Activated T-cell treated with anti-CD3 and anti-CD28 coated beads, Interleukin-2, amount 50 U/mL, for 24 hours (primary cell): ENCODE measurements at places on chromosomes 7 and 10.

- DNase-seq: no peak
These were observed 54.6 kb upstream of the MKI67 start for GRCh38 chr10:128180843-128181242.

GRCh38 chr7:265998-266850 lies 23.7 kb upstream of the FOXL3 start:
- no peak for DNase-seq

DNA sequence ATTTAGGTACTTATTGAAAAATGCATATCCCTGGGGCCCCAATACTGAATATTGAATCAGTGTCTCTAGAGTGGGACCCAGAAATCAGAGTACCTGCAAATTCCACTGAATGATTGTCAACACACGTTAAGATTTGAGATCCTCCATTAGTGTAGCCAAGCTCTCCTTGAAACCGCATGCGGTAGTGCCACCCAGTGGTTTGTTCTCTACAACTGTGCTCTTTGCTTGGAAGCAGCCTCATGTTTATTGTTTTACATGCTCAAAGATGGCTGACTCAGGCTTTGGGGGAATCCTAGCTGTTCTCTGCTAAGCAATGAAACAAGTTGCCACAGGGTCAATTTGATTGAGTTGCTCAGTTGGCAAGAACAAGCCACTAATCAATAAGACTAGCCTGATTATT lies 340.2 kb upstream of the CELF2 start:
- DNase-seq: peak; percentile 39

DNA sequence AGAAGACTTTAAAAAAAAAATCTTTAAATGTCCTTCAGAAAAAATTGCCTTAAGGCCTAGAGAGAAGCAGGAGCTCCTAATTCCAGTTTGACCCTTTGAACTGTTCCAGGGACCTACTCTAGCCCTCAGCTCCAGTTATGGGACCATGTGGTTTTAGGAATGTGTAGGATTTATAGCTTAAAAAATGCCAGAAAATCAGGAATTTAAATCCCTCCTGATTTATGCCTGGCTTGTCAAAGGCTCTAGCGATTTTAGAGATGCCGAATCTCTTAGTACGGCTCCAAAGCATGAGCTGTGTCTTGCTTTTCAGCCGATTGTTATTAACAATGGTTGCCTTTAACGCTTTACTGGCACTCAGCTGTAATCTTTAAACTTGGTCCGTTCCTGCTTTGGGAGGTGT lies 130.6 kb upstream of the NPVF start:
- DNase-seq: no peak

DNA sequence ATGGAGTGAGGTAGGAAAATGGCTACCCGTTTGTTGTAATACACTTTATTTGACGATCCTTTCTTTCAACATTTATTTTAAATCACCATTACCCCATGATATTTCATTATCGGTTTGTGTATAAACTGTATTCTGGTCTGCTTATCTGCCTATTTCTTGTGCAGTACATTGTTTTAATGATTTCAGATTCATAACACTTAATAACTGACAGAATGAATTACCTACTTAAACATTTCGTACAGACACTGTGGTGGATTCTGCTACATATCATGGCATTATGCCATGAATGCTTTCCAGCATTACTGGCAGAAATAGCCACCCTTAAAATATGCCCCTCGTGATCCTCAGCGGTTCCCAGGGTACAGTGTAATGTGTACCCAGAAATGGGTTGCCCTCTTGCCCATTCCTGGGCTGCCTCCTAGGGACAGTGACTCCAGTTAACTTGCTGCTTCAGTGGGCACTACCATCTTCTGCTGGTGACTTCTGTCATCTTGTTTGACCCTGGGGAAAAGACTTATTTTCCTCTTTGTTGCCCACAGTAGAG lies 74.5 kb downstream of the C1GALT1 start:
- no peak for DNase-seq

DNA sequence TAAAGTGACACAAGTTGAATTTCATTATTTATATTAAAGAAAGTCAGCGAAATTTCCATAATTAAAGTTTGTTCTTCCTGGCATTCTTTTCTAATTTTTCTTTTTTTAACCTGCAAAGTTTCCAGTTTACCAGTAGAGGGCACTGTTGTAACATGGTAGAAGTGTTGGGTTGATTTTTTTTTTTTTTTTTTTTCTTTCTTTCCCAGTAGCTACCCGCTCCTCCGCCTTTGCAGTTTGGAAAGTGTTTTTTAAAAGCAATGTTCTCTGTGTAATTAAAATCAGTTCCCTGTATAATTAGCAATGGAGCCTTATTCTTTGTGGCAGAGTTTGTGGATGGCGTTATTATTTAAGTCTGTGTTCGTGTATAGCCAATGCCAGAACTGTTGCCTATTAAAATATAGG lies 53.7 kb downstream of the TAF3 start:
- DNase-seq: no peak

DNA sequence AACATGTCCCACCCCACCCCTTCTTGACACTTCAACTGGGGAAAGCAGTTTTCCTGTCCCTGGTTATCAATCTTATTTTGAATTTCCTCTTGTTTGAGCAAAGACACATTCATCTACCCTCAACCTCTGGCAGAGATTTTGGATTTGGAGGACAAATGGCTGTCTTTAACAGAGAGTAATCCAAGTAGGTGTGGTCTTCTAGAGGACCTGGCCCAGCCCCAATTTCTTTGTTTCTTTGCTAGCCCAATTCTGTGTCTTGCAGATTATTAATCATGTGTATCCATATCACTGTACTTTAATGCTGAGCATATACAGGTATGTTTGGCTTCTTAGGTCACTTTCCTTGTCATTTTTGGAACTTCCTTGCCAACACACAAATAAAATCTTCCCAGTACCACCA lies 58.8 kb upstream of the ADCY1 start:
- no peak for DNase-seq

- no peak for DNase-seq
These were observed 212.2 kb downstream of the CHRM2 start for GRCh38 chr7:137080516-137081203.

DNA sequence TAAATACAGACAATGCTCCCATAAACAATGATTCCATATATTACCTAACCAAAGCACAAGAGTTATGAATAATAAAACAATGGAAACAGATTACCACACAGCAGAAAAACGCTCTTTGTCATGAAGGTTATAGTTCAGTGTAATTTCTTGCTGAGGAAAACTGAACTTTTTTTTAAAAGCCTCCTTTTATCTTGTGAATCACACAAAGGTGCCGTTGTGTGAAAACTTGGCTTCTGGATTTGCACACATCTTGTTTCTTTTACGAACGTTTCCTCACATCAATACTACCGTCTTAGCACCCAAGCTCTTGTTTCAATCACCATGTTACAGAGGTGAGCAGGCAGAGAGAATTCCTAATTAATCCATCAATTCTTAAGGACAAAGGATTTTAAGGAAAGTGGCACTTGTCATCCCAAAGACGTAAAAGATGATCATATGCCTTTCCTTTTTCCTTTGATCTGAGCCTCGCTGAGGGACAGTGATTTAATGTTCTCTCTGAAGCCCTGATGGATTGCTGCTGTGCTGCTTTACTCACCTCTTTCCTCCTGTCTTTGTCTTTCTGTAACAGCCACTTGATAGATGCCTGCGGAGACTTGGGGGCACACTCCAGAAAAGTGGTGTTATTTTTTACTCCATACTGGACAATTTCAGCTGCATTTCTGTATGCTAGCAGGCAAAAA lies 110.1 kb downstream of the CD36 start:
- no peak for DNase-seq

- DNase-seq: no peak
These were observed 481.0 kb downstream of the TNS3 start for GRCh38 chr7:47100817-47101435.

DNA sequence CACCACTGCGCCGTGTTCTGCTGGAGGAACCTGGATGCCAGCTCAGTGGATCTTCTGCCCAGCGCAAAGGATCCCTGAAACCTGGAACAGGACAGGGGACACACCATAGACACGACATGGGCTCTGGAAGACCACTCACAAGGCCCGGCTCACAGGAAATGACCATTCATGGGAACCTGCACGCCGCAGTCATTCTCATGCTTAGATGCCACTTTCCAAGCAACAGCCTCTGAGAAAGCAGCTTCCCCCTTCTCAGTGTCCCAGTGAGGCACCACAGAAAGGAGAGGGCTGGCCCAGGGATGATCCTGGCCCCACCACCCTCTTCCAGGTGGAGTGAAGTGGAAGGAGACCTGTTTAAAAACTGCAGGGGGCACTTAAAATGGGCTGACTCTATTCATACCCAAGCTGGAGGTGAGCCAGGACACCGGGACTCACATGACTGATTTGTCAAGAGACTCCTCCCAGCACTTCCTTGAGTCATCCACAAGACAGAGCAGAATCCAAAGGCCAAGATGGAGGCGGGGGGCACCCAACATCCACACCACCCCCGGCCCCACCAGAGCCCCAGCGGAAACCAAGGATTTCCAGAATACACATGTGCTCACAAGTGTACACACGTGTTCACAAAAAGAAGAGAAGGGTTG lies 11.2 kb downstream of the CTBP2 start:
- no peak for DNase-seq

DNA sequence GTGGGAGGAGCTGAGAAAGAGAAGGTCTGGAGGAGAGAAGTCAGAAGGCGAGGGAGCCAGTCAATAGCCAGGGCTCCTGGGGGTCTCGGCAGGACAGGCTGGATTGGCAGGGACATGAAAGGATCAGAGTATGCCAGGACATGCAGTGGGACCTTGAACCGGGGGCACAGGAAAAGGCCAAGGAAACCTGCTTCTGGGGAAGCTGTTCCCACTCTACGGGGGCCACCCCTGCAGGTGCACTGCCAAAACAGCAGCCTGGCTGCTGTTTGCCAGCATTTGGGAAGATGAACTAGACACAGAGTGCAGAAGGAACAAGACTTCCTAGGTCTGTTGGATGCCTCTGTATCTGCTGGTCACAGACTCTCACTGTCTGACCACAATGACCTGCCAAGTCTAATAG lies 194.9 kb upstream of the PRSS58 start:
- no peak for DNase-seq

GRCh38 chr7:151941009-151941408 lies 15.2 kb upstream of the GALNTL5 start:
- no peak for DNase-seq

DNA sequence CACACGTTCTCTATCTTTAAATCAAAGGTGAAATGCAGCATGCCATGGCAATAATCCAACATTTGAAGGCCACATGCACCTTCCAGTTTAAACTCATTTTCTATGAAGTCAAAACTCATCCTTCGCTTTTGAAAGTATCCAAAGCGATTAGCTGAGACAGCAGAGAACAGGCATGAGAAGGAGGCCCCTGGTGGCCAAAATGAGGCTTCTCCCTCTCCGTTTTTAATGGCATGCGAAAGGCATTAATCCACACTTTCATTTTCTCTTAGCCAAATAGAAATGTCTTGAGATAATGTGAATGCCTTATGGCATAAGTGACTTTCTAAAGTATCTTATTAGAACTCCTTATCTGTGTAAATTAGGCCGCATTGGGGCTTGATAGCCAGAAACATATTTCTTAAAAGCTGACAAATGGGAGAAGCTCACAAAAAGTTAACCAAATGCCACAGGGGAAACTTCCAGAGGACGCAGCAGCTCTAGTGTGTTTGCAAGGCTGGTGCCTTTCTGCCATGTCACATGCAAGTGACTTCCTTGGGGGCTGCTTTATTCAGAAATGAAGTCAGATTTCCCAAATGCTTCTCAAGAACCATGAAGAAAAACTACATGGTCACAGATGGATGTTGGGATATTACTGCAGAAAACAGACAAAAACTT lies 1189.6 kb downstream of the SORCS1 start:
- DNase-seq: no peak

- no peak for DNase-seq
These were observed 188.4 kb upstream of the IGFBP3 start for GRCh38 chr7:46109437-46109836.

DNA sequence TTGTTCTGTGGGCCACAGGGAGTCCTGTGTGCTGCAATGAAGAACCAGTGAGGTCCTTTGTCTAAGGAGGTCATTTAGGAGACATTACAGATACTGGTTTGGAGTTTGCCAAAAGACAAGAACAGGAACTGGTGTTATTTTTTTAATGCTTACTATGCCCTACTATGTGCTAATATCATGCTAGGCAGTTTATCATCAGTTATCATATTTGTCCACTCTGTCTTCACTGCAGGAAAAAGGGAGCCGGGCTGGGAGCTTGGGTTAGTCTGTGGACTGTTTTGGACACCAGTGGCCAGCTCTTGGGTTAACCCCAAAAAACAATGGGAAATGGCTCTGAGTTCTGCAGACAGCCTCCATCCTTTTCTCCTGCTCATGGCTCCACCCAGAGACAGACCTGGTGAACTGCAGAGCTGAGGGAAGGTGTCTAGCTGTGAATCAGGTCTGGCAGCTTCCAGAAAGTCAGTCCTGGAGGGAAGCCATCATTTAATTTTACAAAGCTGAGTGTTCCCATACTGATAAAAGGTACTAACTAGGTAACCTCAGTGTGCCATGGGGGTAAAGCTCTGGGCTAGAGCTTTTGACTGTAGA lies 101.2 kb upstream of the ZNF746 start:
- no peak for DNase-seq

DNA sequence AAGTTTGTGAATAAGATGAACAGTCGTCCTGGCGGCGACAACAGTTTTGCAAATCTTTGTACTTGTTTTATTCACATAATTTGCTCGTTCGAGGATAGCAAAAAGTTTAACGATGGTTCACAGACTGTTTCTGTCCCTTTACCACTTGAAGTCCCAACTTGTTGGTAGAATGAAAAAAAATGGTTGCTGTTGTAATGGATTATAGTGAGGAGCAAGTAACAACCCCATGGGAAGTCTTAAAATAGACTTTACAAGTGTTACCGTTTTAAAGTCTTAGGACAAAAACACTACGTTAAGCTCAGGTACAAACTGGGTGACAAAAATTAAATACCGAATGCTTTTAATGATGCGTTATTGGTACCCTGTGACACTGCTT lies 589 bp downstream of the LSM8 start:
- DNase-seq: no peak

- DNase-seq: no peak
These were observed 55.7 kb downstream of the ANKMY2 start for GRCh38 chr7:16589881-16590280.

- no peak for DNase-seq
These were observed 44.2 kb downstream of the PPIF start for GRCh38 chr10:79391231-79392019.

GRCh38 chr10:132987671-132988571 lies 45.6 kb upstream of the CFAP46 start:
- no peak for DNase-seq

GRCh38 chr7:124155432-124156022 lies 122.7 kb upstream of the TMEM229A start:
- no peak for DNase-seq

DNA sequence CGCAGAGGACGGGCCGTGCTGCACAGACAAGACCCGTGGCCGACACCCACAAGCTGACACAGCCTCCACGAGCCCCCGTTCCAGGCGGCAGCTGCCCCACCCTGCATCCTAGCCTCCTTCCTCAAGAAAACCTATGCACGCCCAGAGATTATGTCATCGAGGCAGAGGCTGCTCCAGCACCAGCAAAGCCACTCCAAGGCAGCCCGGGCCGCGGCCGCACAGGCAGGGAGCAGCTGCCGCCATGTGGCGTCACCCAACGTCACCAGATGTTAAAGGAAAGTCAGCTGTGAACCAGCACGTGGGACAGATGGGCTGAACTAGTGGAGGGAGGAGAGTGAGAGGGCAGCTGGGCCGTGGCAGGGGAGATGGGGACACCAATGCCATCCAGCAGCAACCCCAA lies 59.8 kb downstream of the STK32C start:
- DNase-seq: no peak
